ENCODE measurements at places on chromosomes 4 and X. TPM values are rescaled to one million over a fixed set of nuclear protein-coding genes. Genes with fewer than 3 reads are reported as not detected.

The FGD1 gene
- total RNA-seq = 0.11 TPM

The NWD2 gene
- total RNA-seq = not detected

DNA sequence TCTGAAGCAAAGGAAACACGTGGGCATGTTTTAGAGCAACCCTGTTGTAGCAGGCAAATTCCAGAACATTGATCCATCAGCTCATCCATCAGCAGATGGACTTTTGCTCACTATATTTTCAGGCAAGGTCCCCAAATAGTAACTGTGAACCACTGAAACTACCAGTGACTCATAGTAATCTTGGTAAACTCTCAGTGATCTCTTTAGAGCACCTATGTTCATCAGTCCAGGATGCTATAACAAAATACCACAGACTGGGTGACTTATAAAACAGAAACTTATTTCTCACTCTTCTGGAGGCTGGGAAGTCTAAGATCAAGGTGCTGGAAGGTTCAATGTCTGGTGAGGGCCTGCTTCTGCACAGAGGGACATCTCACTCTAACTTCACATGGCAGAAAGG is 28.9 kb upstream of the BTC start:
- no peaks in the 10 kb centered on the region for H3K4me1 ChIP-seq
- DNase-seq = no peak
- H3K4me3 ChIP-seq = no peak overlapping the region
- H3K36me3 ChIP-seq = no peaks in the 10 kb centered on the region

The MAGEA3 gene
- total RNA-seq = not detected

The ADRA2C gene
- total RNA-seq = not detected

- H3K36me3 ChIP-seq = no peaks in the 10 kb centered on the region
- H3K4me1 ChIP-seq = no peaks in the 10 kb centered on the region
- DNase-seq = no peak
- no peaks in the 10 kb centered on the region for H3K27me3 ChIP-seq
- H3K27ac ChIP-seq = no peak overlapping the region
These were observed 53.4 kb downstream of the AFAP1 start for GRCh38 chr4:7886007-7886973.

GRCh38 chr4:105146276-105147015 is at the start of gene TET2:
Gene TET2, plus strand, starts transcription at chr4:105146876. Its CDS starts 87,067 bp downstream, at chr4:105233943.
- peak within 1 kb of the TSS; percentile 97 for H3K4me3 ChIP-seq
- peaks cover 9% of the 10 kb centered on the region for H3K36me3 ChIP-seq
- no peaks in the 10 kb centered on the region for H3K27me3 ChIP-seq
- DNase-seq = peak; percentile 83
- H3K4me1 ChIP-seq = peaks cover 6% of the 10 kb centered on the region

The HTRA3 gene
- not detected for total RNA-seq

The SAGE1 gene
- total RNA-seq = not detected

DNA sequence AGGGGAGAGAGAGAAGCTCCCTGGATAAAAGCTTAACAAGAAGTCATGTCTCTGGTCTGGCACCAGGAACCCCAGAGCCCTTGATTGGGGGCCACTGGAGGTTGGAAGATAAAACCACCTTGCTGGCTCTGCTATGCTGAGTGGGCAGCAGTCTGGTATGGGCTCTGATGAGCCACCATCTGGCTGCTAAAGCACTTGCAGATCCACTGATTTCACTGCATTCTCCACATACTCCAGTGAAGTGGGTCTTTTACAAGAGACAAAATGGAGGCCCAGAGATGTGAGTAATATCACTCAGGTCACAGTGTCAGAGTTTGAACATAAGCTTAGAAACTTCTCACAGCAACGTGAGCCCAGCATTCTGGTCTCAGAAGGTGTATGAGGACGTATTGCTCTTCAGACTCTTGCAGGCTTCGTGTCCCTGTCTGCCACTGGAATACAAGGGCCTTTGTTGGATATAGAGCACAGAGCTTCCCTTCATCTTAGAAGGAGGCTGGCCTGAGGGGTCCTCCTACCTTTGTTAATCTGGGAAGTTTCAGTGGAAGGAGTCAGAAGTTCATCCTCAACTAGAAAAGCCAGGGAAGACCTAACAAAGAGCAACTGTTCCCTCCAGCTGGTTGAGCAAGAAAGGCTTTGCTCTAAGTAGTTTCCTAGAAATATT is 11.8 kb downstream of the CLDN2 start:
- no peaks in the 10 kb centered on the region for H3K27me3 ChIP-seq
- H3K27ac ChIP-seq = no peak overlapping the region
- H3K36me3 ChIP-seq = no peaks in the 10 kb centered on the region
- no peaks in the 10 kb centered on the region for H3K4me1 ChIP-seq
- H3K4me3 ChIP-seq = no peak overlapping the region
- no peak for DNase-seq

DNA sequence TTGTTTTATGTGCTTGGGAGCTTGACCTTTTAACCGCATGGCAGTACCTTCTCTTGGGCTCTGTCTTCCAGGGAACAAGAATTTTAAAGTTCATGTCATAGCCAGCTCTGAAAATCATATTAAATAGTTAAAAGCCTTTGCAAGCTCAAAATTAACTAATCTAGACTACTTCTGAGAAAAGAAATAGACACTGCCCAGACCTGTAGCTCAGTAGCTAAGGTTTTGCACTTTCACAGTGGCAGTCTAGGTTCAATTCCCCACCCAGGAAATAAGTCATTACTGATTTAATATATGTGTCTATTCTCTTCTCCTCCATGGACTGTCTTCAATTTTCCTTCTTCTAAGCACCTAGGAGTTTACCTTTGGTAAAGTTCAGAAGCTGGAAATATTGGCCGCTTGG is 27.4 kb downstream of the HSD17B11 start:
- no peaks in the 10 kb centered on the region for H3K4me1 ChIP-seq
- H3K27ac ChIP-seq = no peak overlapping the region
- DNase-seq = no peak

DNA sequence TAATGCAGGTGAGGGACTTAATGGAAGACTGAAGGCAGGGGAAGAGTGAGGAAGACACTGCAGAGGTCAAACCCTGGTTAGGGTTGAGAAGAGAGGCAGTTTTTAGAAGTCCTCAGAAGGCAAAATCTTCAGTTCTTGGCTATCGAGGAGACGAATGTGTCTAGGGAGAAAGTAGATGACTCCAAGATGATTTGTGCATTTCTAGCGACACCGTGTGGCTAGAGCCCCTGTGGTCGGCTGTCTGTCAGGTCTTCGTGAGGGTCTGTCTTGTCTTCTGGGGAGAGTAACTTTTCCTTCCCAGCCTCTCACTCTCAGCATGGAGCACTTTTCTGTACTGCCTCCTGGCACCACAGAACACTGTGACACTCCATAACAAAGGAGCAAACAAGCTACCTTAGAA is 458.1 kb downstream of the STIM2 start:
- H3K4me3 ChIP-seq = no peak overlapping the region
- H3K4me1 ChIP-seq = no peaks in the 10 kb centered on the region
- no peaks in the 10 kb centered on the region for H3K36me3 ChIP-seq
- DNase-seq = no peak
- H3K27ac ChIP-seq = no peak overlapping the region
- H3K27me3 ChIP-seq = no peaks in the 10 kb centered on the region

DNA sequence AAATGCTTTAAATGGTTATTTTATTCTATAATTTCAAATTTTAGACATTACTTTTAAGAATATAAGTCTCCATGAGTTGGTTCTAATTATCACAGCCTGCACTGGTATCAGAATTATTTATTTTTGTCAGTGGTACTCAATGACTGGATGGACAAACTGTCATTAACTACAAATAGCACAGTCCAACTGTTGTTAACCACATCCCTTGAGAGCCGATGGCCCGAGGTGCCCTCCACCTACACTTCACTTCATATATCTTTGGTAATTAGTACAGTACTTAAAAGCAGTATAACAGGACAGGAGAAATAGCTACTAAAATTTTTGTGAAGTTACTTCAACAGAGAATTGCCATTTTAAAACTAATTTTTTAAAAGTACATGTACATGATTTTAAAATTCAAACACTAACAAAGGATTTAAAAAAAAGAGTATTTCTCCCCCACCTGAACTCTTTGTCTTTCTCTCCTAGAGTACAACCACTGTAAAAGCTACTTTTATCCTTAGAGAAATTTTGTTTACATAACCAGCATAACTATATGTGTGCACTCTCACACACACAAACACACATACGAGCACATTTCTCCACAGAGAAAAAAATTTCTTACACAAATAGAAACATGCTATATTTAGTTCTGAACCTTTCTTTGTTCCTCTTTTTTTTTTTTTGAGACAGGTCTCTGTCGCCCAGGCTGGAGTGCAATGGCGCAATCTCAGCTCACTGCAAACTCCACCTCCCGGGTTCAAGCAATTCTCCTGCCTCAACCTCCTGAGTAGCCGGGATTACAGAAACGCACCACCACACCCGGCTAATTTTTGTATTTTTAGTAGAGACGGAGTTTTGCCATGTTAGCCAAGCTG is 6.5 kb downstream of the TIFA start:
- peaks cover 18% of the 10 kb centered on the region for H3K4me1 ChIP-seq
- no peaks in the 10 kb centered on the region for H3K27me3 ChIP-seq
- DNase-seq = no peak
- no peak overlapping the region for H3K27ac ChIP-seq
- no peak overlapping the region for H3K4me3 ChIP-seq
- H3K36me3 ChIP-seq = no peaks in the 10 kb centered on the region

- DNase-seq = no peak
- H3K4me1 ChIP-seq = no peaks in the 10 kb centered on the region
- H3K36me3 ChIP-seq = no peaks in the 10 kb centered on the region
- H3K27me3 ChIP-seq = no peaks in the 10 kb centered on the region
These were observed 128.5 kb downstream of the PRSS12 start for GRCh38 chr4:118224243-118224829.

DNA sequence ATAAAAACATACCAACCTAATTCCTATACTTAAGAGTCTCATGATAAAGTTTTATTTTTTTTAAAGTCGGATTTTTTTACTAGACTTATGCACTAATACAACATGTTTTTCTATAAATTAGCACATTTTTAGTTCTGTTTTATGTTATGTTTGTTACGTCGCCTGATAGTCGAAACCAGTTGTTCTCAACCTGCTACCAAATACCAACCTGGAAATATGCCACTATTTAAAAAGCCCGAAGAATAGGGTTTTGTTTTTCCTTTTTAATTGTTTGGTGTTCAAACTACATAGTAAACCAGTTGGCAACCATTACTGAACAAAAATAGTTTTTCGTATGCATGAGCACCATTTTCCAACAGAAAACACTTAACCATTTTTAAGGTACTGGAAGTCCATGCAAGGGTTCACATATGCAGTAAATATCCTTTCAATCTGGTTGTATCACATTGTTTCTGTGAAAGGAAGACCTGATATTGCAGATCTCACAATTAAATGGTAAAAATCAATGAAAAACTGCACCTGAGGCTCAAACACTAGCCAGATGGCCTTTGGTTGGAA is 1.4 kb downstream of the WDFY3 start:
- no peak overlapping the region for H3K4me3 ChIP-seq
- H3K27ac ChIP-seq = no peak overlapping the region
- H3K4me1 ChIP-seq = no peaks in the 10 kb centered on the region
- H3K36me3 ChIP-seq = no peaks in the 10 kb centered on the region
- no peaks in the 10 kb centered on the region for H3K27me3 ChIP-seq

- H3K4me1 ChIP-seq = no peaks in the 10 kb centered on the region
- no peaks in the 10 kb centered on the region for H3K36me3 ChIP-seq
- no peak overlapping the region for H3K27ac ChIP-seq
- no peak overlapping the region for H3K4me3 ChIP-seq
- no peak for DNase-seq
- no peaks in the 10 kb centered on the region for H3K27me3 ChIP-seq
These were observed 66.6 kb downstream of the RXFP1 start for GRCh38 chr4:158588285-158588684.

DNA sequence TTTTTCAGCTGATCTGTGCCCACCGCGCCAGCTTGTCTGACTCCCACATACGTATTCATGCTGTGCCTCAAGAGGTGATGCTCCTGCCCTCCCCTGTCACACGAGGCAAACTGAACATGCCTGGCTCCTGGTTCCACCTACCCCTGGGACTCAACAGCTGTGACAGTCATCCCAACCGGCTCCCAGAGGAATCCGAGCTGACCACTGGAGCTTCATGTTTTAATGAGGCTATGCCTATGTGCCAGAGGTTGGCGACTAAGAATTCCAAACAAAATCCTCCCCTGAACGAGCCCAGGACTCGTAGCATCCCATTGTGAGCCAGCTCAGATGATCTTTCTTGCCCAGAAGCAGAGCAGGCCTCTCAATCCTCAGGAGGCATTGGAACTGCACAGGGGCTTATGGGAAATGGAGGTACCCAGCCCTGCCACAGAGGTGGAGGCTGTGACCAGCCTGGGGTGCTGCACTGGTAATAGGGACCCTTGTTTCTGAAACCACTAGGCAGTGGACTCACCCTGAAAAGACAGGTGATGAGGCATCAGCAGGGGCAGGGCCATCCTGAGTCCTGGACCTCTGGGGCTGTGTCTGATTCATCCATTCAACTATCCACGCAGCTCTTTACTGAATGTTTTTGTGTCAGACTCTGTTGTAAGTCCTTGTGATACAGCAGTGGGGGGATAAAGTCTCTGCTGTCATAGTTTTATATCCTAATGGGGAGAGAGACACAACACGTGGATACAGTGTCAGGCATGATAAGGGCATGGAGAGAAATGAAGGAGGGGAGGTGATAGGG is 325.0 kb downstream of the EVC2 start:
- no peaks in the 10 kb centered on the region for H3K36me3 ChIP-seq
- H3K4me3 ChIP-seq = no peak overlapping the region
- H3K27me3 ChIP-seq = no peaks in the 10 kb centered on the region
- no peak for DNase-seq
- no peaks in the 10 kb centered on the region for H3K4me1 ChIP-seq

DNA sequence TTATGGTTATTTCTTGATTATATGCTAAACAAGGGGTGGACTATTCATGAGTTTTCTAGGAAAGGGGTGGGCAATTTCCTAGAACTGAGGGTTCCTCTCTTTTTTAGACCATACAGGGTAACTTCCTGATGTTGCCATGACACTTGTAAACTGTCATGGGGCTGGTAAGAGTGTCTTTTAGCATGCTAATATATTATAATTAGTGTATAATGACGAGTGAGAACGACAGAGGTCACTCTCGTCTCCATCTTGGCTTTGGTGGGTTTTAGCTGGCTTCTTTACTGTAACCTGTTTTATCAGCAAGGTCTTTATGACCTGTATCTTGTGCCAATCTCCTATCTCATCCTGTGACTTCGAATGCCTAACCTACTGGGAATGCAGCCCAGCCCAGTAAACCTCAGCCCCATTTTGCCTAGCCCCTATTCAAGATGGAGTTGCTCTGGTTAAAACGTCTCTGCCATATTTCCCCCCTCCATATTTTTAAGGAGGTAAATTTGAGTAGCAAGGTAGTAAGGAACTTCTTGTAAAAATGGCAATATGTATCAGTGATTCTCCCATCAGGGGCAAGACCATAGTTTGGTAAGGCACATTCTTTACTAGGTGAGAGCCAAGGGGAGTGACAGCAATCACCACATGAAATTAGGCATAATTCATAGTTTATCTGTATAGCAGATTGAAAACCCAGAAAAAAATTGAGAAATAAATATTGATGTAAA is 2.6 kb downstream of the CXCL2 start:
- no peaks in the 10 kb centered on the region for H3K4me1 ChIP-seq
- H3K4me3 ChIP-seq = no peak overlapping the region
- no peak overlapping the region for H3K27ac ChIP-seq
- no peaks in the 10 kb centered on the region for H3K36me3 ChIP-seq
- no peak for DNase-seq

Data from naive thymus-derived CD4-positive, alpha-beta T cell (primary cell).